Foreskin keratinocyte (primary cell): ENCODE measurements at places on chromosomes 7 and 10.
A peak's percentile ranks its signal among the peaks of the same experiment; 100 is the strongest.

- no peak for DNase-seq
Measured at GRCh38 chr7:146131701-146132100, 15.1 kb downstream of the CNTNAP2 start.

DNA sequence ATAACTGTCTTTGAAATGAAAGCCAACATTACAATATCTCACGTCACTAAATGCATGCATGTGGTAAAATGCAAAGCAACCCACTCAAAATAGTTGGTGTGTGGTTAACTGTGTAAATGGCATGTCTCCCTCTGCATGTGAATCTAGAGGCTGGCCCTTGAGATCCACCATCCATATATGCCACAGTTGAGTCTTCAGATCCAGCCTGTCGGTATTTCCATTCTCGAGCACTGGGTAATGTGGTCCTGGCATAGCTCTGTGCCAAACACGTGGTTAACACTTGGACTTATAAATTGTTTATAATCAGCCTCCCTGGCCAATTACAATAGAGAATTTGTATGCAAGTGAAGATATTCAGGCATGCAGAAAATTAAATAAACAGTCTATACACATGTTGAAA lies 90.3 kb downstream of the LYZL1 start:
- no peak for DNase-seq

DNA sequence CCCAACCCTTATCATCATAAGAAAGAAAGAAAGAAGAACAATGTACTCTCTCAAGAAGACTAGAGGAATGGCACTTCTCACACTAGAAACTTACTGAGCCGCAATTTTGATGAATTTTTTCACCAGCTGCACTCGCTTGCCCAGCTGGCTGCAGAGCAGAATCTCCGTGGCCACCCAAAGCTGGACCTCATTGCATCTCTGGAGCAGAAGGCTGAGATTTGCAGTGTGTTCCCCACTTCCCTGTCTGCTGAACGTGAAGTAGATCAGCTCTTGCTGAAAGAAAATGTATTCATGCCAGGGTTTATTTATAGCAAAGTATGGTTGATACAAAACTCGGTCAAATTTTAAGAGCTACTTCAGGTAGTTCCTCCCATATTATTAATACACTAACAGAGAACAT lies 199.3 kb upstream of the CDCA7L start:
- no peak for DNase-seq

DNA sequence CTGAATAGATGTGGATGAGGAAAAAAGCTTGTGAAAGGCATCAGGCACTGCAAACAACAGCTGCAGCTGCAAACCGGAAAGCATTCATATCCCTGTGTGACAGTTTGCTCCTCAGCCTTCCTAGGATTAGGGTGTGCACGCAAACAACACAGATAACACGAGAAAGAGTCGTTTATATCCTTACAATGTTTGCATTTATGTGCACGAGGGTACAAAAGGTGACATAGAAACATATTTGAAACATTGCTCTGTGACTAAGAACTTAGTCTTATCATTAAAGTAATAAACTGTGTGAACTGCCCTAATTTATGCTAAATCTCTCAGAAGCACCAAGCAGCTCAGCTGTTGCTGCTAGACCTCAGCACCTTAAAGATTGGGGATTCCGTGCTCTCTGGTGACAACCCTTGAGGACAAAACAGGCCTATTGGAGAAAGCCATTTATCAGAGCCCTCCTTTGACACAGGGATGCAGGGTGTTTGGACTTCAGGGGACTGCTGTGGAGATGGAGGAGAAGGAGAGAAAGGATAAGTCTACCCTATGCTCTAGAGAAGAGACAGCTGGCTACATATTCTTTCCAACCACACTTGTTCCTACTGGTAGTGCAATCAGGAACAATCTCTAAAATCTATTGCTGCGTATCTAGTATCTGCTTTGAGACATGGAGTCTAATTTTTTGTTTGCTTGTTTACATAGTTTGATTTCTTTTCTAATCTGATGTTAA lies 176.2 kb downstream of the GNAT3 start:
- DNase-seq: no peak

- no peak for DNase-seq
Measured at GRCh38 chr7:134357486-134357885, 40.8 kb upstream of the SLC35B4 start.

DNA sequence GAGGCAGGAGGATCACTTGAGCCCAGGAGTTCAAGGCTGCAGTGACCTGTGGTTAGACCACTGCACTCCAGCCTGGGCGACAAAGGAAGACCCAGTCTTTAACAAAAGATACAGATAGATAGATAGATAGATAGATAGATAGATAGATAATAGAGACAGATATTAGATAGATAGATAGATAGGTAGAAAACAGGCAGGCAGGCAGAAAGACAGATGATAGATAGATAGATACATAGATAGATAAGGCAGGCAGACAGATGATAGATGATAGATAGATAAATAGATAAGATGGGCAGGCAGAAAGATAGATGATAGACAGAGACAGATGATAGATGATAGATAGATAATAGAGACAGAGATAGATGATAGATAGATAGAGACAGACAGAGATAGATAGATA lies 54.5 kb downstream of the TMEM130 start:
- no peak for DNase-seq

DNA sequence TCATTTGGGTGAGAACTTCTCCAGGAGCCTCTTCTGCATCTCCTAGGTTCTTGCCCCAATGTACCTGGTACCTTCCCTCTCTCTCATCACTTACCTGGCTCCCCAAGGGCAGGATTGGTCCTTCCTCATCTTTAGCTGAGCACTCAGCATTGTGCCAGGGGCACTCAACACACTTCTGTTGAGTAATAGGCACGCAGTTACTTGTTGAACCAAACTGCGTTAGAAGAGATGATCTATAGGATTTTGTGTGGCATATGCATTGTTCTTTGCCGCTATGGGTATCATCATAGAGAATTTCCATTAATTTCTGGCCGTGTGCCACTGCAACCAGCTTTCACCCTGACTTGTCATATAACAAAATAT lies 16.4 kb downstream of the TBXAS1 start:
- DNase-seq: peak; percentile 15

DNA sequence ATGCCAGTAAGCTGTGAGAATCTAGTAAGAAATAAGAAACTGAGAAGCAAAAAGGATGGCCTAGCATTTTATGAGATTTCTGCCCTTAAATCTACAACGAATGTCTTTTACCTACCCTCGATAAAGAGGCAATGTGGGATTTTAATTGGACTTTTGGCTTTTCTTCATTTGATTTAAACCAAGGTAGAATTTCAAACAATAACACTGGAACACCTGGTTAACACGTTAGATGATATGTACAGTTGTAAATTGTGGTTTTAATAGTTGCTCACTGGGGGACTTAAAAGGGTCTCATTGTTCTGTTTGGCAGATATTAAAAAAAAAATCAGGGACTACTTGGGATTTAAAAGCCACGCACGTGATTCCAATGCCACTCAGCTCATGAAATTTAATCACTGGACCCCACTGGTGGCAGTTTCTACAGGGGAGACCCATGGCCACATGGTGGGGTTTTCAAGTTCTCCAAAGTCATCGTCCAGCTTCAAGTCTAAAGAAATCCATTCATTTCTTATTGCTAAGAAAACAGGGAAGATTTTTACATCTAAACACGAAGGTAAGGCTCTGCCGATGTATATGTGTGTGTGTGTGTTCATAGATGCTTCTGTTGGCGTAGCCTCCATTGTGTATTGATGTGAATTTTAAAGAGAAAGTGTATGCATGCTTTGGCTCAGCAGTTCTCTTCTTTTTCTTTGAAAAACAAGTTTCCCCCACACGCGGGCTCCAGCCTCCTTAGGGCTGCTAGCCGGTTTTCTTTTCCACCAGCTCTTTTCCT lies 588.6 kb upstream of the MKI67 start:
- no peak for DNase-seq

DNA sequence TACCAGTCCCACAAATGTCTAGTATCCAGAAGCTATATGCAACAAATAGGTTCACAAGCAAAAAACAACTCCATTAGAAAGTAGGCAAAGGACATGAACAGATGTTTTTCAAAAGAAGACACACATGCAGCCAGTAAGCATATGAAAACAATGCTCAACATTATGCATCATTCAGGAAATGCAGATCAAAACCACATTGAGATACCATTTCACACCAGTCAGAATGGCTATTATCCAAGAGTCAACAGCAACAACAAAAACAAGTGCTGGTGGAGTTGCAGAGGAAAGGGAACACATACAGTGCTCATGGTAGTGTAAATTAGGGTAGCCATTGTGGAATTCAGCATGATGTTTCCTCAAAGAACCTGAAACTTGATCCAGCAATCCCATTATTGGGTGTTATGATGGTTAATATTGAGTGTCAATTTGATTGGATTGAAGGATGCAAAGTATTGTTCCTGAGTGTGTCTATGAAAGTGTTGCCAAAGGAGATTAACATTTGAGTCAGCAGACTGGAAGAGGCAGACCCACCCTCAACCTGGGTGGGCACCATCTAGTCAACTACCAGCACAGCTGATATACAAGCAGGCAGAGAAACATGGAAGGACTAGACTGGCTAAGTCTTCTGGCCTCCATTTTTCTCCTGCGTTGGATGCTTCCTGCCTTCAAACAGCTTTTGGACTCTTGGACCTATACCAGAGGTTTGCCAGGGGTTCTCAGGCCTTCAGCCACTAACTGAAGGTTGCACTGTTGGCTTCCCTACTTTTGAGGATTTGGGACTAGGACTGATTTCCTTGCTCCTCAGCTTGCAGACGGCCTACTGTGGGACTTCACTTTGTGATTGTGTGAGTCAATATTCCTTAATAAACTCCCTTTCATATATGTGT lies 218.4 kb upstream of the SEMA3D start:
- peak; percentile 9 for DNase-seq

DNA sequence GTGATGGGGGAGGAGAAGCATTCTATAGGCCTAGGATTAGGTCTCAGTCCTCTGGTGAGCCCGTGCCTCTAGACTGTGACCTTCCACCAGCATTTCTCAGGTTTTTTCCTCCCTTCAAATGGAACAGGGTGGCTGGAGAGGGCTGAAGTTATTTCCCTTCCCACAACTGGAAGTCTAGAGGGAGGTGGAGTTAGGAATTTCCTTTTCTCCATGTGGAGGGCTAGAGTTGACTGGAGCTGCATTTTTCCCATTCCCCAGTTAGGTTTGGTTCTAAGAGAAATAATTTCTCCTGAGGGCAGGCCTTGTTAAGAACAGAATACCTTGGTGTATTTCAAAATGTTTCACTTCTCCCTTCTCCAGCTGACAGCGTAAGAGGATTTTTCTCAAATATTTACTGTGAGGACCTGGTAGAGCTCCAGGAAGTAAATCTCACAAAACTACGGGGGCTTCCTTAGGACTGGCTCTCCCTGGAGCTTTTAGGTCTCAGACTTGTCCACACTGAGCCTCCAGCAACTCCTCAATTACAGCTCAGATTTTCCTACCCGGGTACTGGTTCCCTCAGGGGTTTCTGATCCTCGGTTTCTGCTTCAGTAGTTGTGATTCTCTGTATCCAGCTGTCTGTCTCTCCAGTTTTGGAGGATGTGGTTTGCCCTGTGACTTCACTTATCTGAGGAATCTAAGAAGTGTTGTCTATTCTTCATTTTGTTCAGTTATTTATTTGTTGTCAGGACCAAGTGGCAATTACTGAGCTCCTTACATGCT lies 6.0 kb upstream of the REEP3 start:
- peak; percentile 43 for DNase-seq

- no peak for DNase-seq
Measured at GRCh38 chr10:73773152-73773879, 8.5 kb upstream of the CHCHD1 start.
